PC-3 (cell line): ENCODE measurements at places on chromosomes 11 and 22.

DNA sequence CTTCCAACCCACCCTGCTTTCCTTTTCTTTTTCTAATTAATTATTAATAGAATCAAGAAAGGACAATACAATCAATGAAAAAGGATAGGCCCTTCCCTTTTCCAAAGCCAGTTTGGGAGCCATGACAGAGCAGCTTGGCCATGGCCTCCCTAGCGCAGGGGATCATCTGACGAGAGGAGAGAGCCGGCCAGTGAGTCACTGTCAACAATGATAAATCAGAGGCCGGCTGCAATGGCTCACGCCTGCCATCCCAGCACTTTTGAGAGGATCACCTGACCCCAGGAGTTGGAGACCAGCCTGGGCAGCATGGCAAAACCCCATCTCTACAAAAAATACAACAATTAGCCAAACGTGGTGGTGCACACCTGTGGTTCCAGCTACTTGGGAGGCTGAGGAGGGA is 27.5 kb upstream of the KRTAP5-7 start:
- DNase-seq, result peak; percentile 64

GRCh38 chr22:19719050-19719482 is 4.3 kb upstream of the GP1BB start:
- no peak for DNase-seq

DNA sequence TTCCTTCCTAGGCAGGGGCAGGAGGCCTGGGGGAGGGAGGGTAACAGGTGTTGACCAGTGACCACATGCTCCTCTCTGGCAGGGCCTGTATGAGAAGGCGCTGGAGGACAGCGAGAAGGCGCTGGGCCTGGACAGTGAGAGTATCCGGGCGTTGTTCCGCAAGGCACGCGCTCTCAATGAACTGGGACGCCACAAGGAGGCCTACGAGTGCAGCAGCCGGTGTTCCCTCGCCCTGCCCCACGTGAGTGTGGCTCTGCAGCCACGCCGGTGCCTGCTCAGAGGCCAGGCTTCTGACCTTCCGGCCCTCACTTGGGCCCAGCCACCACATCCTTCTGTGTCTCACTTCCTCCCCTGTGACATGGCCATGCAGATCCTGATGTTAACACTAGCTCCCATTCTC is 25.8 kb downstream of the ZC3H7B start:
- no peak for DNase-seq

GRCh38 chr11:58030653-58031052 is at the start of gene OR6Q1:
Gene OR6Q1, plus strand, starts transcription at chr11:58030953. Its CDS starts 0 bp downstream, at chr11:58030953.
- DNase-seq, result no peak

DNA sequence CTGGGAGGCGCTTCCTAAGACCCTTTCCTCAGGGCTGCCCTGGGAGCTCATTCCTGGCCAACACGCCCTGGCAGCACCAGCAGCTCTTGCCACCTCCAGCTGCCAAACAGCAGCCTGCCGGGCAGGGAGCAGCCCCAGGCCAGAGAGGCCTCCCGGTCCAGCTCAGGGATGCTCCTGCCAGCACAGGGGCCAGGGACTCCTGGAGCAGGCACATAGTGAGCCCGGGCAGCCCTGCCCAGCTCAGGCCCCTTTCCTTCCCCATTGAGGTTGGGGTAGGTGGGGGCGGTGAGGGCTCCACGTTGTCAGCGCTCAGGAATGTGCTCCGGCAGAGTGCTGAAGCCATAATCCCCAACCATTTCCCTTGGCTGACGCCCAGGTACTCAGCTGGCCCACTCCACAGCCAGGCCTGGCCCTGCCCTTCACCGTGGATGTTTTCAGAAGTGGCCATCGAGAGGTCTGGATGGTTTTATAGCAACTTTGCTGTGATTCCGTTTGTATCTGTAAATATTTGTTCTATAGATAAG is 7.6 kb downstream of the SLC39A13 start:
- peak; percentile 89 for DNase-seq

GRCh38 chr11:116605543-116606459 is 167.0 kb downstream of the BUD13 start:
- peak; percentile 72 for DNase-seq

- no peak for DNase-seq
These were observed 46.2 kb upstream of the SLC36A4 start for GRCh38 chr11:93244018-93244417.

- no peak for DNase-seq
These were observed 61.4 kb downstream of the FAM83F start for GRCh38 chr22:40056154-40056553.

GRCh38 chr11:83583757-83584366 is 297.7 kb upstream of the CCDC90B start:
- DNase-seq, result peak; percentile 62

DNA sequence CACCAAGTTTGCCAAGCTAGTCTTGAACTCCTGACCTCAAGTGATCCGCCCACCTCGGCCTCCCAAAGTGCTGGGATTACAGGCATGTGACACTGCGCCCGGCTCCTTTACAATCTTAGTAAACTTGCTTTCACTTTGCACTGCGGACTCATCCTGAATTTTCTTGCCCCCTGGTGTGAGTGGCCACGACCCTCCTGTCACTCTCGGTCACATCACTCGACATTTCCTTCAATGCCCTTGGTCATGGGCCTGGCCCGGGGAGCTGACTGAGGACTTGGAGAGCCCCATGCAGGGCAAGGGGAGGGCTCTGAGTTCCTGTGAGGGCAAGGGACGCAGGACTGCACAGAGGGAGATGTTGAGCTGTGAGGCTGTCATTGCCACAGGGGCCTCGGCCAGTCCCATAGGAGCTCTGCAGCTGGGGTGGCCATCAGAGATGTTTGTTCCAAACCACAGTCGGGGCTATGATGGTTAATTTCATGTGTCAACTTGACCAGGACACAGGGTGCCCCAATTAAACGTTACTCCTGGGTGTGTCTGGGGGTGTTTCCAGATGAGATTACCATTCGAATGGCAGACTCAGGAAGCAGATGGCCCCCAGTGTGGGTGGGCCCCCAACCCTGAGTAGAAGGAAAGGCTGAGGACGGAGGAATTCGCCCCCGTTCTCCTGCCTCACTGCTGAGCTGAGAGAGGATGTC is 21.2 kb downstream of the A4GALT start:
- DNase-seq, result no peak

- DNase-seq, result peak; percentile 68
These were observed 2.0 kb downstream of the KCNE3 start for GRCh38 chr11:74465291-74465708.

DNA sequence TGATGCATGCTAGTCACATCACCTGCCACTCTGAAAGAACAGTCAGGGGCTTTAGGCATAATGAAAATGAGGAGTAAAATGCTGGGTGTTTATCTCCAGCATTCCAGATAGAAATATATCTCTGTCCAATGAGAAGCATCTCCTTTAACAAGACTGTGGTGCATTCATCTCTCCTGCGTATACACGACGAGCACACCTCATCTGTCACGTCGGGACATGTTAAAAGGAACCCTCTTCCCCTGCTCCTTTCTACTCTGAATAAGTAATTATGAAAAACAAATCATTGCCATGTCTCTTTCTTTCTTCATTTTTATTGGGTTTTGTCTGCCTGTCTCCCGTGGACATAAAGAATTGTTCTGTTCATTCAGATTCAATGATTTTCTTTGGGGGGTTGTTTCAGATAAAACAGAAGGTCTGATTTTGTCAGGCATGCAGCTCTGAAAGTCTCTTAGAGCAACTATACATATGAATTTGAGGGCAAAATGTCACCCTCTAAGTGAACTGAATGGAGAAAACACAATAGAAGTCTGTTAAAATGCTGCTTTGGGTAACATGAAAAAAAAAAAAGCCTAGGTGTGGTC is 195.0 kb downstream of the MAML2 start:
- DNase-seq, result no peak

GRCh38 chr11:65102142-65103095 is 6.4 kb downstream of the VPS51 start:
- DNase-seq, result no peak

GRCh38 chr11:56923116-56923515 is 65.6 kb upstream of the OR5AK2 start:
- DNase-seq, result no peak
